ENCODE measurements at places on chromosomes 13 and 19.

DNA sequence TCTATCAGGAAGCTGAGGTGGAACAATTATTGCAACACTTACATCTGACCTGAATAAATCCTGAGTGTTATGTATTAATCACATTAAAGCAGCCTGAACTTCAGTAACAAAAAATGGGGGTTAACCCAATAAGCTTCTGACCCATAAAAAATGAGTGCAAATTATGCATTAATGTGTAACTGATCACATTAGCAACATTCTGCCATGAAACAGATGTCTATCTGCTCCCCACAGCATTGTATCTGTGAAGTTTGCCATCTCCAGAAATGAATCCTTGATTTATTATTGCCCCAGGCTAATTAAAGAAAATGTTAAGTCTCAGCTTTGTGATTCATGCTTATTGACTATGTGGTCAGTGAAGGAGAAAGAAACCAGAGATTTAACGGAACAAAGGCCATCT is 304.9 kb downstream of the PCDH20 start:
- no peak for DNase-seq

- no peak for DNase-seq
These were observed 1.4 kb downstream of the CEACAM18 start for GRCh38 chr19:51479531-51480331.

- no peak for DNase-seq
These were observed 1537.9 kb upstream of the PRR20A start for GRCh38 chr13:55602784-55603183.

GRCh38 chr19:37074819-37075362 is 3.3 kb upstream of the ZNF420 start:
- no peak for DNase-seq

DNA sequence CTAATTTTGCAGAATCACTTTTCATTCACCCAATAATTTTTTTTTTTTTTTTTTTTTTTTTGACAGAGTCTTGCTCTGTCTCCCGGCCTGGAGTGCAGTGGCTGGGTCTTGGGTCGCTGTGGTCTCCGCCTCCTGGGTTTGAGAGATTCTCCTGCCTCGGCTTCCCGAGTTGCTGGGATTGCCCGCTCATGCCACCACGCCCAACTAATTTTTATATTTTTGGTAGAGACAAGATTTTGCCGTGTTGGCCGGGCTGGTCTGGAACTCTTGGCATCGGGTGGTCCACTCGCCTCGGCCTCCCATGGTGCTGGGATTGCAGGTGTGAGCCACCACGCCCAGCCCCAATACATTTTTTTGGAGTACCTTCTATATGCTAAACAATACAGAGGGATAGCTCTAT is 1120.0 kb upstream of the ATXN8OS start:
- DNase-seq: no peak

DNA sequence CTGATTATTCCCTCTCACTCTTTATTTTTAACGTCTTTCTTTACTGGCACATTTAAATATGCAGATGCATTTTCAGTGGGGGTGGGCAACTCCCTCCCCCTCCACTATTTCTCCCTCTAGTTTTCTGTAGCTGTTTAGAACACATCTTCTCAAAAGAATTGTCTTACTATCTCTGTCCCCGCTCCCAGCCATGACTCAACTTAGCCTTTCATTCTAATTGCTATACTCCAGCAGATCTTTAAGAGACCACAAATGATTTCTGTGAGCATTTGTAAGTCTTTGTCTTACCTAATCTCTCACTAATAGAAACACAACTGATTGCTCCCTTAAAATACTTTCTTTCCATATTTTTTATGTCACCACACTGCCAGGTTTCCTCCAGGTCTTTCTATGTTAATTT is 350.9 kb downstream of the SPRY2 start:
- no peak for DNase-seq

GRCh38 chr13:109172136-109172535 is 542.7 kb downstream of the MYO16 start:
- DNase-seq: no peak

DNA sequence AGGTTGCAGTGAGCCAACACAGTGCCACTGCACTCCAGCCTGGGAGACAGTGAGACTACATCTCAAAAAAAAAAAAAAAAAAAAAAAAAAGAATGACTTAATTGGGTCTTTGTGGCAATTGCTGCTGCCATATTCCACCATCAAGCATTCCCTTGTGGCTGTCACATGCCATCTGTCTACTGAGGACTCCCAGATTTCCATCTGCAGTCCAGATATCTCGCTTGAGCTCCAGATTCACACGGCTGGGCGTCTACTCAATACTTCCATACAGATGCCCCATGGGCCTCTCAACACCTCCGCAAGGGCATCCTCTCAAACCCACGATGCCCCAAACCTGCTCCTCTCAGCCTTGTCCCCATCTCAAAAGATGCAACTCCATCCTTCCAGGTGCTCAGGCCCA is 12.9 kb downstream of the TMEM143 start:
- DNase-seq: no peak

DNA sequence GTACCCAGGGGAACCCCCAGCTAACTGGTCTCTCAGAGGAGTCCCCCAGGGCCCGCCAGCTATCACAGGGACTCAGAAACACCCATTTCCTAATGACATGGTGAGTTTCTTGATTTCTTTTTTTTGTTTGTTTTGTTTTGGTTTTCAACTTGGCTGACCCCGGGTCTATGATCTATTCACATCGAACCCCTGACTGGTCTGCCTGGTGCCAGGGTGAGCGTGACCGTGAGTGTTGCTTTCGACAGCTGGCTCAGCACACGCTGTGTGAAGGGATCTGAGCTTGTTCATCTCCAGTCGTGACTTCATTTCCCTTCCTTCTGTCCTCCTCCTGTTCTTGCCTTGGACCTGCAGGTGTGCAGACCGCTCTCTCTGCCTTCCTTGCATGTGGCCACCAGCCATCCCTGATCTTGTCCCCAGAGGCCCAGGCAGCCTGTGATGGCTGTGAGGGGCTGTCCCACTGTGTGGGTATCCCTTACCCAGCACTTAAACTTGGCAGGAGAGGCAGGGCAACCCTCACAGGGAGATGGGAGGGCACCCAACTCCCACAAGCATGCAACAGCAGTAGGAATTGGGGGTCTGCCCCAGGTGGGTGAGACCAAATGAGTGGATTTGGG is 26.2 kb downstream of the TMEM161A start:
- no peak for DNase-seq

- DNase-seq: no peak
These were observed 5.1 kb downstream of the TBCB start for GRCh38 chr19:36120092-36120983.

- no peak for DNase-seq
These were observed 57.0 kb downstream of the NUFIP1 start for GRCh38 chr13:44932171-44932849.

GRCh38 chr13:44573790-44574465 is 2.2 kb downstream of the TSC22D1 start:
- no peak for DNase-seq

Measured in amygdala (tissue), 56 donors.